ENCODE measurements at places on chromosomes 1 and 21. TPM values are rescaled to one million over a fixed set of nuclear protein-coding genes. Genes with fewer than 3 reads are reported as not detected.

The CCDC181 gene
- 3.1 TPM for total RNA-seq

The TNNI3K gene
- total RNA-seq, result not detected

The ACKR1 gene
- total RNA-seq, result not detected

DNA sequence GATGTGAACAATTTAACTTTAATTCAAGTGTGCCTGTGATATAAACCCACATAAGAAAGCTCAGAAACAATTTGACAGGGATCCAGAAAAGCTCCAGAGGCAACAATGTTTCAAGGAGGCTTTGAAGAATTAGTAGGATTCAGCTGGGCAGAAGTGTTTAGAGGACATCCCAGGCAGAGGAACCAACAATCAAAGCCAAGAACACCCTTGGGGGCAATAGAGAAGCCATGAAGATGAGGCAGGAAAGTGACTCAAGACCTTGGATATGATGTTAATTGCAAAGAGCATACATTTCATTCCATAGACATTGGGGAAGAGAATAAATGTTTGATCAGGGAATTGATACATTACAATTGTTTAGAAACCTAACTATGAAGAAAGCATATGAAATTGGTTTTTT lies 280.3 kb downstream of the LTN1 start:
- DNase-seq, result no peak

DNA sequence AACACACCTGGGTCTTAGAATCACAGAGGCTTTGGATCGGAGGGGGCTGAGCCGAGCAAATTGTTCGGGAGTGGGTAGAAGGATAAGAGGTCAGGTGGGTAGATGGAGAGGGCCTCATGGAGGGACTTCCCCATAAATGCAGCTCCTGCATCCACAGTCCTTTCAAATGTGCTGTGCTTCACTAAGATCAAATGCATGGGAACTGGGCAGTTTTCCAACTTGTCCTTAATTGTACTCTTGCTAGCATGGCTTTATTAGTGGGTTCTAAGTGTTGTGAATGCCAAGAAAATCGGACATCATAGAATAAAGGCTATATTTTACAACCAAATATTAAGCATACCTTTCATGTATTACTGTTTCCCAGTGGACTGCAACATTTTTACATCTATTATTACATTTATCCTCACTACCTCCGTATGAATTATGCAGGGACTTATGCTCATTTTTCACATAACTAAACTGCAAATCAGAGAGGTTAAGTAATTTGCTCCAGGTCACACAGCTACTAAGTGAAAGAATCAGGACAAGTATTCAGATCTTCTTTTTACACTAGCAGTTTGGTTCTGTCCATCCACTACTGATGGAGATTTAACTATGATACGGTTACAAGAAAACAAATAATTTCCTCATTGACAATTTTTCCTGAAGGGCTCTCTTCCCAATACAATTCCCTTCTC lies 174.5 kb upstream of the RUNX1 start:
- no peak for DNase-seq

- peak; percentile 72 for DNase-seq
Observed at GRCh38 chr1:44015206-44015605, 16.1 kb downstream of the SLC6A9 start.

DNA sequence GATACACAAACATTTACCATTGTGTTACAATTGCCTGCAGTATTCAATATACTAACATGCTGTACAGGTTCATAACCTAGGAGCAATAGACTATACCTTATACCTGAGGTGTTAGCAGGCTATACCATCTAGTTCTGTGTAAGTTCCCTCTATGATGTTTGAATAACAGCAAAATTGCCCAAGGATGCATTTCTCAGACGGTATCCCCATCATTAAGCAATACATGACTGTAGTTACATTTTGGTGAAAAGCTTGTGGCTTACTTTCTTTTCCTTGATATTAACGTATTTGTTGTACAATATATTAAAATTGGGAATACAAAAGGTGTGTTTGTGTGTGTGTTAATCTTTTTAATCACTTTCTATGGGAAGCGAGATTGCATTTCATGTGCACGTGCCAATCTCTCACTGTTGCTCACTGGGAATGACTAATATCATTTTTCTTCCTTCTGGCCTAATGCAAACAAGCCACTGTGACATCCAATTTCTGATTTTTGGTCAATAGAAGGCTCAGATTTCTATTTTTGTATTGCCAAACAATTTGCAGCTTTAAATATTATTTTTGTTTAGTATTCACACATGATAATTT lies 36.7 kb upstream of the WLS start:
- no peak for DNase-seq

DNA sequence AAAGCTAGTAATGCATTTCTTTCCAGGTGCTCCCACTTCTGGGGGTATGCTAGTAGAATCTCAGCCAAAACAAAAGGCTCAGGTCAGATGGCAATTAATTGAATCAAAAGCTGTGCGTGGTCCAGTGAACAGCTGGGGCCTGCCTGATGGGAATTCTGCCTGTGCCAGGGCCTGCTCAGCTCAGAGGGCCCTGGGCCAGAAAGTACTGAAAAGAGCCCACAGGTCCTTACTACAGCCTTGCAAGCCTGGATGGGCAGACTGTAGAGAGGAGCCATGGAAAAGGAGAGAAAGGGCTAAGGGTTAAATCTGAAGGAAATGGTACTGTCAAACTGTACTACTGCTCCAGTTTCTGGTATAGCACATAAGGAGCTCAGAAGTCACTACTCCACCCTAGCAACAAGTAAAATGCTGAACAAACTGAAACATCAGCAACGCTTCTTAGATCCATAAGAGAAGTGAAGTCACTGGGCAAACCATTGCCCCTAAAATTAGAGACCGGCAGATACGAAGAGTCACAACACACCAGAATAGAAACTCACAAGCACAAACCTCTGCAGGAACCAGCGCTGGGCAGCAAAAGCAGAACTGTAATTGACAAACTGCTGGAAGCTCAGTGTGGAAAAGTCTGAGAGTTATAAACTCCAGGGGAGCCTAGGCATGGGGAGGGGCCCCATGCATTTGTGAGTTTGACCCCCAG lies 121.1 kb upstream of the SYT6 start:
- no peak for DNase-seq

DNA sequence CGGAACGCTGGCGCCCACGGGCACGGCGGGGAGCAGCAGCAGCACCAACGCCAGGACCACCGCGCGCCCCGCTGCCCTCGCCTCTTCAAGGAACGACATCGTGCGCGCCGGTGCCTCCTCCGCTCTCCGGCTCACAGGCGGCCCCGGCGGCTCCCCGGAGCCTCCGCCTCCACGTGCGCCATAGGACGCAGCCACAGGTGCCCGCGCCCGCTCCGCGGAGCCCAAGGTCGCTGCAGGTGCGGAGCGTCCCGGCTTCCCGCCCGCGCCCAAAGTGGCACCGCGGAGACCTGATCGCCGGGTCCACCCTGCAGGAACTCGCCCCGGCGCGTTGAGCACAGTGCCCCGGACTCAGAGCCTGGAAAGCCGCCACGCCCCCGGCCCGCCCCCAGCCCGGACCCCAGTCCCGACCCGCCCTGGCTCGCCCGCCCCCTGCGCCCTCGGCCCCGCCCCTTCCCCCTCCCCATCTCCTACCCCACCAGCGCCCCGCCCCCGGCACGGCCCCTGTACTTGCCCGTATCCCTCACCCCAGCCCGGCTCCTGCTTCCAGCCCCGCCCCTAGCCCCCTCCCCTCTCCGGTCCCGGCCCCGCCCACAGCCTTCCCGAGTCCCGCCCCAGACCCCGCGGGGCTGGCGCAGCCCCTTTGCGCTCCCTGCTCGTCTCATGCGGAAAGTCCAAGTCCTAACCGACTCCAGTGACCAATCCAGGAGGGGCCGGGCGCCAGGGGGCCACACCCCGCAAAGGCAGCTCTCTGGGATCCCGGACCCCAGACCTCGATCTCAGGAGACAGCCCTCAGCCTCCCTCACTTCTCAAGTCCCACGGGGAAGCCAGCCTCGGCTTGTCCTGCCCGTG lies at the start of gene MEGF6:
Gene MEGF6, minus strand, starts transcription at position 339 of the 850 bp plus-strand sequence. Its CDS starts 240 bp downstream, at position 99.
- no peak for DNase-seq

DNA sequence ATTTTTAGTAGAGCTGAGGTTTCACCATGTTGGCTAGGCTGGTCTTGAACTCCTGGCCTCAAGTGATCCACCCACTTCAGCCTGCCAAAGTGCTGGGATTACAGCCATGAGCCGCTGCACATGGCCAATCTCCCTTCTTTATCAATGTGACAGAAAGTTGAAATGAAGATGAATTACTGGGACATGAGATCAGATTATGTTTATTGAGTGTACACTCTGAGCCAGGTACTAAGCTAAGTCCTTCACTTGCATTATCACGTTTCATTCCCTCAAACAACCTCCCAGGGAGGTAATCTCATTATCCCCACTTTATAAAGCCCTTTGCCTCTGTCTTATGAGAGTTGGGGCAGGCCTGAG lies 6.3 kb upstream of the CHI3L2 start:
- peak; percentile 55 for DNase-seq

DNA sequence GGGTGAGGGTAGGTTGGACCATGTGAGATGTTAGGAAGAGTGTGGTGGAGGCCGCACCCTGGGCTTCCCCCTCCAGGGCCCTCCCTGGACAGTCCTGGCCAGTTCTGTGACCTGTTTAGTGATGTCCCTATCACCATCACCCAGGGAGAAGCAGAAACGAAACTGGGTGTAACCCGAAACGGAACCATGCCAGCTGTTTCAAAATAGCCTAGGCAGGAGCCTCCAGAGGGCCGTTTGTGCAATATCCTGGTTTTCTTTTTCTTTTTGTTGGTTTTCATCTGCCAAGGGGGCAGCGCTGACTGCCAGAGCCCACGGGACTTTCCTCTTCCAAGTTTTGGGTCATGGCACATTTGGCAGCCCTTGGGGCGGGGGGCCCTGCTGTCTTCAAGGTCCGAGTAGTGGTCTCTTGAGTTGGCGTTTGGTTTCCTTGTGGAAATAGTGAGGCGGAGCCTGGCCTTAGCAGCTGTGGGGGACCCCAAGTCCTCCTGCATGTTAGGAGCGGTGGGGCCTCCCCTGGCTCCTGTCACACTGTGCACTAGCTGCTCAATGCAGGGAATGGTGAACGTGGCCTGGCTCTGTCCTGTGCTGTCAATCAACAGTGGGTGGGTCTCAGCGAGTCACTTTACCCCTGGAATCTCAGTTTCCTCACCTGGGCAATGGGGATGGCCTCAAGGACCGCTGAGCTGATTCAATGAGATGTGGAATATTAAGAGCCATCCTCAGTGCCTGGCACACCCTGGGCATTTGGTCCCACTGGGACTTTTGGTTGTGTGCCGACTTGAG lies 90.7 kb downstream of the ARHGEF10L start:
- DNase-seq, result peak; percentile 79
